ENCODE measurements at places on chromosomes 4 and X.

DNA sequence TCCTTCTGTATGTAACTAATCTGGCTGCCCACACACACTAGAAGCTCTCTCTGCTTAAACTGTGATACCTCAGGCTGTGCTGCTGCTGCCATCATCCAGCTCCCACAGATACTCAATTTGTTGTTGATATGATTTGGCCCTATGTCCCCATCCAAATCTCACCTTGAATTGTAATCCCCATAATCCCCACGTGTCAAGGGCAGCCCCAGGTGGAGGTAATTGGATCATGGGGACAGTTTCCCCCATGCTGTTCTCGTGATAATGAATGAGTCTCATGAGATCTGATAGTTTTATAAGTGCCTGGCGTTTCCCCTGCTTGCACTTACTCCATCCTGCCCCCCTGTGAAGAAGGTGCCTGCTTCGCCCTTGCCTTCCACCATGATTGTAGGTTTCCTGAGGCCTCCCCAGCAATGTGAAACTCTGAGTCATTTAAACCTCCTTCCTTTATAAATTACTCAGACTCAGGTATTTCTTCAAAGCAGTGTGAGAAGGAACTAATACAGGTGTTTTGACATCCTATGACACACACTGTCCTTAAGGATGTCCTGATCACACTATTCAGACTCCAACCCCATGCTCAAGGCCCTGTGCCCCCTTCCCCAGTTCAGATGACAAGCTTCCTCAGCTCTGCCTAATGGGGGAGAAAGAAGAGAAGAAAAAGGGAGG lies 2.9 kb upstream of the ATOH1 start:
- no peak for DNase-seq

DNA sequence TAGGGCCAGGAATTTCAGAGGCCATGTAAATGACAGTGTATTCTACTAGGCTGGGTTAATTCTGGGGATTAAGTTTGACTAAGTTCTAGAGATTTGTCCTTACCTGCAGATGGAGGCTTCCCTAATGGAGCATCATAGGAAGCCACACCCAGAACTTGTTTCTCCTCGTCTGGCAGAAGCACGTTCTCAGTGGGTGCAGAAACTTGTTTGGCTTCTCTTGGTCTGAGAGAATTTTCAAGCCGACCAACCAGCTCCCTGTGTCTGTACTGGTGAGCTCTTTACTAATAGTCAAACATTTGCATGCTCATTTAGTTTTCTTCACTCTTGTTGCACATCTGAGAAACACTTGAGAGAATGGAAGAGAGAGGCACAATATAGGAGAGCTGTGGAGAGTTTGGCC lies 907 bp upstream of the ATP10D start:
- DNase-seq: no peak

DNA sequence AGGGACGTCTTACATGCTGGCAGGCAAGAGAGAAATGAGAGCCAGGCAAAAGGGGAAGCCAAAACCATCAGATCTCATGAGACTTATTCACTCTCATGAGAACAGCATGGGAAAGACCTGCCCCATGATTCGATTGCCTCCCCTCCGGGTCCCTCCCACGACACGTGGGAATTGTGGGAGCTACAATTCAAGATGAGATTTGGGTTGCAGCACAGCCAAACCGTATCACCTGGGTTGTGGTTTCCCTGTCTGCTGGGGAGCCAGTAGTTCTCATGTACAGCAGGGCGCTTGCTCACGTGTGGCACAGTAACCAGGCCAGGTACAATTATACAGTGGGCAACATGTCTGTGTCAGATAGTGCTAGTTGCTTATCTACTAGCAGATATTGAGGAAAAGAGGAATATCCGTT lies 11.1 kb upstream of the RS1 start:
- no peak for DNase-seq

GRCh38 chr4:86965019-86965976 lies 30.5 kb downstream of the AFF1 start:
- DNase-seq: no peak

Data from fibroblast of pulmonary artery (primary cell).